Subcutaneous adipose tissue (tissue), 4 donors: ENCODE measurements at places on chromosomes 16 and 17. TPM values are rescaled to one million over a fixed set of nuclear protein-coding genes. Genes with fewer than 3 reads are reported as not detected.

The PYY gene
- total RNA-seq: not detected

The RHBDL1 gene
- 0.66 TPM for total RNA-seq

The CCDC78 gene
- total RNA-seq: not detected

The SALL1 gene
- 1.3 TPM for total RNA-seq

The MT1G gene
- not detected for total RNA-seq
